Right renal cortex interstitium (tissue), 3 donors: ENCODE measurements at places on chromosomes 1 and 21. TPM values are rescaled to one million over a fixed set of nuclear protein-coding genes. Genes with fewer than 3 reads are reported as not detected.

GRCh38 chr1:221356693-221357092 lies 385.2 kb downstream of the DUSP10 start:
- no peak for DNase-seq

DNA sequence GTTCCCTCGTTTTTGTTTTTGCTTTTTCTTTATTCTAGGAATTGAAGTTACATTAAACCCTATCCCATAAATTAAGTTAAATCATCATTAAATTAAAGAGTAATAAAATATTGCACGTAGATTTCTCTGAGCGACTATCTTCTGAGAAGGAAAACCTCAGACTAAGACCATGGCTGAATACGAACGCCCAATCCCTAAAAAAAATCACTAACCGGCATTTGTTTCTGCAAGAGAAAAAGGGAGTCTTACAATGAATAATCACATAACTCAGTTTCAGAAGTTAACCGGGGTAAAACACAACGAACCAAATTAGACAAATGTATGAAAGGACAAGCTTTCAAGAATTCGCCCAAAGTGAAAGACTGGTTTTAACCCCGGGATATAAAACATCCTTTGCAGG lies 1.3 kb downstream of the PIK3R3 start:
- no peak for DNase-seq

GRCh38 chr21:33111577-33111976 lies 41.6 kb downstream of the OLIG1 start:
- DNase-seq: no peak

The IL22RA1 gene
- polyA plus RNA-seq: 3.5 TPM

The RHEX gene
- polyA plus RNA-seq: 3.0 TPM
